Gastrocnemius medialis (tissue), 4 donors: ENCODE measurements at places on chromosomes 7 and 10. TPM values are rescaled to one million over a fixed set of nuclear protein-coding genes. Genes with fewer than 3 reads are reported as not detected.

The KLLN gene
- 0.10 TPM for total RNA-seq

The ANKRD7 gene
- 0.27 TPM for total RNA-seq

The COBL gene
- total RNA-seq, result 84.5 TPM

The IGF2BP3 gene
- not detected for total RNA-seq

The SFTPA1 gene
- not detected for total RNA-seq

The PON1 gene
- total RNA-seq, result not detected

The FXYD4 gene
- total RNA-seq, result not detected

The CELF2 gene
- 30.0 TPM for total RNA-seq

The HABP2 gene
- not detected for total RNA-seq

The PLEKHS1 gene
- not detected for total RNA-seq

The LEP gene
- 0.11 TPM for total RNA-seq

The EXOC6 gene
- total RNA-seq, result 14.6 TPM

The ACSM6 gene
- total RNA-seq, result not detected

The KLF14 gene
- 0.51 TPM for total RNA-seq

The OR2A42 gene
- 0.33 TPM for total RNA-seq

The CPED1 gene
- 35.5 TPM for total RNA-seq

The STN1 gene
- total RNA-seq, result 20.6 TPM

The LGI1 gene
- not detected for total RNA-seq

The LRIT1 gene
- total RNA-seq, result not detected

The CRPPA gene
- total RNA-seq, result 4.9 TPM

The VWC2 gene
- total RNA-seq, result not detected

The AGMO gene
- not detected for total RNA-seq

The FFAR4 gene
- 0.10 TPM for total RNA-seq

The FAM131B gene
- total RNA-seq, result 1.2 TPM

The SEMA4G gene
- total RNA-seq, result 1.1 TPM

The ECHDC3 gene
- total RNA-seq, result 478 TPM

The CCDC172 gene
- not detected for total RNA-seq

The CCDC3 gene
- 6.1 TPM for total RNA-seq

The KIF20B gene
- total RNA-seq, result 1.00 TPM

The WNT8B gene
- total RNA-seq, result not detected

The NXPH1 gene
- total RNA-seq, result not detected

The ANKRD2 gene
- total RNA-seq, result 1,024 TPM

The SPDYE9 gene
- total RNA-seq, result not detected

The TACC2 gene
- 272 TPM for total RNA-seq

The GNGT1 gene
- total RNA-seq, result not detected
